ENCODE measurements at places on chromosomes 7 and 10. TPM values are rescaled to one million over a fixed set of nuclear protein-coding genes. Genes with fewer than 3 reads are reported as not detected.

The PRTFDC1 gene
- 3.6 TPM for total RNA-seq

GRCh38 chr7:83684928-83685327, 36.0 kb upstream of the SEMA3E start:
- no peak for DNase-seq

DNA sequence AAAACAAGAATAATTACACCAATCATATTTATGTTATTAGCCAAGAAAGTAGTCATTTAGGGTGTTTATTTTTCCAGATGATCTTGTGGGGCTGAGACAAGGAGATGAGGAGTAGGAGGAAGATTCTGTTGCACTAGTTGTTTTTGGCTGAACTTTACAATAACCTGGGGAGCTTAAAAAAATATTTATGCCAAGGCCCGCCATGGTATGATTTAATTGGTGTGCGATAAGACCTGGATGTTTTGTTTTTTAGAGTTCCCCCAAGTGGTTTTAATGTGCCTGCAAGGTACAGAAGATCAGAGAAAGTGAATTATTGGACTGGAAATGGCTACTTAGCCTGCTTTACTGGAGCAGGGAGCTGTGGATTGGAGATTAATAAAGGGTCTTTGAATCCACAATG, 7.1 kb upstream of the ZNF282 start:
- DNase-seq: no peak

- no peak for DNase-seq
Observed at GRCh38 chr7:17632384-17632783, 307.9 kb downstream of the SNX13 start.
